Substantia nigra (tissue), 51 donors: ENCODE measurements at places on chromosomes 3 and 15.
A peak's percentile ranks its signal among the peaks of the same experiment; 100 is the strongest.

GRCh38 chr3:168040607-168041208, 55.0 kb downstream of the GOLIM4 start:
- no peak for DNase-seq

GRCh38 chr3:194654443-194654842, 17.5 kb downstream of the LSG1 start:
- no peak for DNase-seq

DNA sequence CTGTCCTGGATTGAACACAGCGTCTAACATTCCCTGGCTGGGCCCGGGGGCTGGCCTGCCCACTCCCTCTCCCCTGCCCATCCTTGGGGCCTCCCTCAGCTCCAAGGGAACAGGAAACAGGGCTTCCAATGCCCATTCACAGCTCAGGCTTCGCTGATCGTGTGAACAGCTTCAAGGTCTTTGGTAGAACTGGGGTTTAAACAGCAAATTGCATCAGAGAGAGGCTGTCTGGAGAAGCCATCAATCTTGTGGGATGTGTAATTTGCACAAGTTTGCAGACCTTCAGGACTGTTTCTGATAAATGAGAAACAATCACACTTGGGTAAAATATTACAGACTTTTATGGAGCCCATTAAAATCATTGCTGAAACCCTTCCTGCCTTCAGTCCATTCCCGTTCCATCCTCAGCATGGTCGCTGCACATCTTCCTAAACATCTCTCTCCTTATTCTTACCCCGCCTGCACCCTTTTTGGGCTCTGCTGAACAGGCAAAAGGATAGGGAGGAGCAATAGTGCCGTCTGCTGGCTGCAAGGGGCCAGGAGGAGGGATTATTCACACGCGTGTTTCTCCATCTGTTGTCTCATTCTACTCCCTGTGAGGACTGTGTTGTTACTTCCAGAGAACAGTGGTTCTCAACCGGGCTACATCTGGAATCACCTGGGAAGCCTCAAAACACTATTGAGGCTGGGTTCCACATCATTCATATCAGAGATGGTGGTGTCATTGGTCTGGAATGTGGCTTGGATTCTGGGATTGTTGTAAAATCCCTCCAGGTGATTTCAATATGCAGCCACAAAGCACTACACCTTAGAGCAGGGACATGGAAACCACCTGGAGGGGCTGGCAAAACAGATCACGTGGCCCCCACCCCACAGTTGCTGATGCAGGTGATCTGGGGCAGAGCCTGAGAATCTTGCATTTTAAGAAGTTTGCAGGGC, 116.3 kb downstream of the CLSTN2 start:
- peak; percentile 9 for DNase-seq

DNA sequence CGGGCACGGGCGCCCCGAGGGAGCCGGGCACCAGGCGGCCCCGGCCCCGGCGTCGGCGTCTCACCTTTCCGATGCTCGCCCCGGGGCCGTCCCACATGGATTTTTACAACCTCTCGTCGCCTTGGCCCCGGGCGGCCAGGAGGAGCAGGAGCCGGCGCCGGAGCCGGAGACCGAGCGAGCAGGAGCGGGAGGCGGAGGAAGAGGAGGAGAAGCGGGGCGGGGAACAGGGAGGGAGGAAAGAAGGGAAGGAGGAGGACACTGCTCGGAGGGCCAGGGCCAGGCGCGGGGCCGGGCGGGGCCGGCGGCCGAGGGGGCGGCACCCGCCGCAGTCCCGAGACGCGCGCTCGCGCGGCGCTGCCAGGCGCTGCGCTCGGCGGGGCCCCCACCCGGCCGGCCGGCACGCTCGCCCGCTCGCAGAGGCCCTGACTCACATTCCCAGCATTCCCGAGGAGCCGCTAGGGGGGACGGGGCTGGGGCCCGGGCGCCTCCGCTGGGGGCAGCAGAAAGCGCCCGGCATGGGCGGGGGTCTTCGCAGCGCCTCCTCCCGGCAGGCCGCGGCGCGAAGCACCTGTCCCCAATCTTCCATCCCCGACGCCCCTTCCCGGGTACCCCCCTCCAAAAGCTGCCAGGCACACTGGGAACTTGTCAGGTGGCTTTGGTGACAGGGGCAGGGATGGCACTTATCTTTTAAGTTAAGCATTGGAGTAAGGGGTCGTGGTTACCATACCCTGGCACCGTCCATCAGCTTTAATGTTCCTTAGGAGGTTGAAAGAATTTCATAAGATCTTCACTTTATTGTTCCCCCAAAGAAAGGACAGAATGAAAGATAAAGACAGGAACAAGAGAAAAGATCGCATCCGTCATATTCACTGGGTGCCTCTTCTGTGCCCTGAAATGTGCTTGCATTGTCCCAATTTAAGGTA, at the start of gene ERC2:
ERC2 (minus strand) TSS at position 284 of the 923 bp plus-strand sequence.
- DNase-seq: peak; percentile 39

DNA sequence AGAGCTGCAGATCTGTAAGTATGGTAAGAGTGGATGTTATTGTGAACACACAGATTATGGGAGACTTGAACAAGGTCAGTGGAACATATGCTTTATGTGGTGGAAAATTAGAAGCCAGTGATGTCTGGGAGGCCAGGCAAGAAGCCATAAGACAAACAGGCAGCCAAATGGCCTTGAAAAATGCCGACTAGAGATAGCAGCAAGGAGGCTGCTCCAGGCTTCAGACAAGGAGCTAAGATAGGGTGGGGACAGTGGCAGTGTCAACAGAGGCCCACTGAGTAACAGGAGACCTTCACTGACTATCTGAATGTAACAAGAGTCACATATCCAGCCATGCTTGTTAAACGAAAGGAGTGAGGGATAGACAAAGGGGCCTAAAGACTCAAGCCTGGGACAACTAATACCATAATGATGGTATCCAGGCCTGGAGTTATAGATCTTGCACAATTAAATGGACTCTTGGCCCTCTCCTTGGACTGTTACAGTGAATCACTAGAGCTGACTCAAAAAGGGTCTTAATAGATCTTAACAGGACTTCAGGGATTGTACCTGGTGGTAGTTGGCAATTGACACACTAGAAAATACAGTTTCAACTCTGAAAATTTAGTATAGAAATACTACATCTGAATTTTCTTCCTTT, 50.6 kb downstream of the CFAP20DC start:
- DNase-seq: no peak
